ENCODE measurements at places on chromosomes 2 and 18. TPM values are rescaled to one million over a fixed set of nuclear protein-coding genes. Genes with fewer than 3 reads are reported as not detected.

ALLC gene
- total RNA-seq: not detected

LBH gene
- 5.5 TPM for total RNA-seq

MOCOS gene
- 0.85 TPM for total RNA-seq

EFHD1 gene
- not detected for total RNA-seq

RBM44 gene
- total RNA-seq: 0.44 TPM

PDE11A gene
- 0.51 TPM for total RNA-seq

CHMP1B gene
- total RNA-seq: 27.2 TPM

SLC5A7 gene
- not detected for total RNA-seq

IFIH1 gene
- 6.9 TPM for total RNA-seq

PDIA6 gene
- total RNA-seq: 424 TPM

FIGN gene
- total RNA-seq: 6.6 TPM

IL1B gene
- total RNA-seq: not detected

XIRP2 gene
- total RNA-seq: 0.66 TPM

ASPRV1 gene
- 0.15 TPM for total RNA-seq

DNER gene
- total RNA-seq: not detected

GALNT3 gene
- 0.85 TPM for total RNA-seq

ADCYAP1 gene
- not detected for total RNA-seq

CKAP2L gene
- 25.2 TPM for total RNA-seq

MBD5 gene
- 34.8 TPM for total RNA-seq

UGGT1 gene
- 77.5 TPM for total RNA-seq

APLF gene
- total RNA-seq: 2.4 TPM

CXCR4 gene
- total RNA-seq: 52.4 TPM

KCNIP3 gene
- total RNA-seq: 0.21 TPM

FAM98A gene
- 97.1 TPM for total RNA-seq

PSMA8 gene
- not detected for total RNA-seq

NEU2 gene
- not detected for total RNA-seq

PRKCE gene
- 27.9 TPM for total RNA-seq

OSR1 gene
- total RNA-seq: not detected

LOXL3 gene
- 0.95 TPM for total RNA-seq

PXDN gene
- 248 TPM for total RNA-seq

COL4A4 gene
- not detected for total RNA-seq

PROKR1 gene
- total RNA-seq: not detected

MEIS1 gene
- total RNA-seq: 26.5 TPM

ANKRD39 gene
- total RNA-seq: 12.0 TPM

OR6B2 gene
- total RNA-seq: not detected

BOK gene
- total RNA-seq: 52.4 TPM

ARHGAP25 gene
- total RNA-seq: 2.0 TPM

ZCCHC2 gene
- total RNA-seq: 27.2 TPM

ASB18 gene
- total RNA-seq: not detected

Data from endothelial cell of umbilical vein (primary cell).